Activated CD8-positive, alpha-beta T cell treated with anti-CD3 and anti-CD28 coated beads for 36 hours (primary cell): ENCODE measurements at places on chromosomes 1 and 21.
A peak's percentile ranks its signal among the peaks of the same experiment; 100 is the strongest.

DNA sequence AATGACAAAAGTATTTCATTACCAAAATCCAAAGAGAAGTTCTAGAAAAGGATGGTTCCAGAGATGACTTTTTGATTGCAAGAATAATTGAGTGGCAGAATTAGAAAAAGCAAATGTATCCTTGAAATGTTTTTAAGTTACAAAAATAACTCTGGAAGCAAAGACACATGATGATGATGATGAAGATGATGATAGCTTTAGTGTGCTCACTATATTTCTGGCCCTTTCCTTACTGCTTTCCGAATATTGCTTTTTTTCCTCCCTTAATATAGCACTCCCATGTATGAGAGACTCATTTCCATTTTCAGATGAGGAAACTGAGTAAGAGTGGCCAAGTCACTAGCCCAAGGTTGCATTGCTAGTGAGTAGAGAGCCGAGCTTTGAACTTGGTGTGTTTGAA is 54.7 kb downstream of the CACHD1 start:
- DNase-seq = no peak

GRCh38 chr1:229004066-229004833 is 266.7 kb upstream of the RAB4A start:
- DNase-seq = no peak

DNA sequence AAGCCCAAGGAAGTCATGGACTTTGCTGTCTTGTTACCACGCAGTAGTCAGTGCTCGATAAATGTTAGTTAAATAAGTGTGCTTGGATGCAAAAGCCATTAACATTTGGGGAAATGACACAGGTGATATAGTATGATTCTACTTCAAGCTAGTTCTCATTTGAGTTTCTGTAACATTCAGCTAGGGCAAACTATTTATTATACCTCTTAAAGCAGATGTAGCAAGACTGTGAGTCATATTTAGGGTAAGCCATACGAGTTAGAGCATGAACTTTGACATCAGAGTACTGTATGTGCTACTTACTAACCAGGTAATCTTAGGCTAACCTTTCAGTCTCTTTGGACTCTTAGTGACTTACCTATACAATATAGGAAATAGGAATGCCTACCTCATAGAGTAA is 21.0 kb downstream of the CLCA4 start:
- DNase-seq = no peak

GRCh38 chr1:246698466-246699094 is 25.6 kb upstream of the SCCPDH start:
- no peak for DNase-seq

DNA sequence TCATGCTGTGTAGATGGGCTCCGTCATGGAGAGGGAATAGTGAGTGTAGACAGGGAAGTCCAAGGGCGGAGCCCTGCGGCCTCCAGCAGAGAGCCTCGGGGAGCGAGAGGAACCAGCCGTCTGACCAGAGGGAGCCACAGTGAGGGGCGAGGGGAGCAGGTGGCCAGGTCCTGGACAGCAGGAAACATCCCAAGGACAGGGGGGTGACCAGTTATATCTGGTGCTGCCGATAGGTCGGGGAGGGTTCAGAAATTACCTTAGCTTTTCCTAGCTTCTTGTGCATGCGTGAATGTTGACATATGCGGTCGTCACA is 46.5 kb downstream of the TRAPPC10 start:
- DNase-seq = no peak

DNA sequence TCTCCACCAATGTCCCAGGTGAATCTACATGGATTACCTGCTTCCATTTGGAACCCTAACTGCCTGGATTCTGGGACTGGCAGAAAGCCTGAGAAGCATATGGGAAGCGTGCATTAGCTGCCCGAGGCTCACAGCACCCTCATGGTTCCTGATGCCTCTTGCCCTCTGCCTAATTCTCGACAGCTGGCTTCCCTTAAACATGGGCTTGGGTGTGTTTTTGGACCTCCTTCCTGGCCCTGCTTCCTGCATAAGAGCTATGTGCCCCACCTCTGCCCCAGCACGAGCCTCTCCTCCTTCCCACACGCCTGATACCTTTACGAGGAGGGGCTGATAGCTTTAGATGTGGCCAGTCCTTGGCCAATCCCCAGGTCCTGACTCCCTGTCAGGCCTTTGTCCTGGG is 152.4 kb upstream of the HMGB4 start:
- DNase-seq = no peak

GRCh38 chr1:6357243-6357936 is 36.2 kb downstream of the ACOT7 start:
- no peak for DNase-seq

GRCh38 chr1:84350550-84350949 is 47.7 kb upstream of the DNASE2B start:
- DNase-seq = no peak

DNA sequence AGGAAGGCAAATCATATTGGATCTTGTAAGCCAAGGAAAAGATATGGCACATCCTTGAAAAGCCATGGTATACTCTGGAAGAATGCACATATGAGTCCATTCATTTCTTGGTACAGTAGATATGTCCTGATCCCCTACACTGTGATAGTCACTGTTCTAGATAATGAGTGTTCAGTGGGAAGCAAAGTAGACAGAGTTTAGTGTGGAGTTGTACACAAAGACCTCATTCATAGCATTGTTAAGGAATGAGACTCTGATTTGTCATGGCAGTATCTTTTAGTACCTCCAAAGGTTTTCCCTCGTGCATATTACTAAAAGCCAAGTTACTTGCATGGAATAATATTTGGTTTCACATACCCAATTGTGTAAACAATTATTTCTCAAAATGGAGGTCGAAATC is 204.7 kb downstream of the NFIA start:
- DNase-seq = no peak

DNA sequence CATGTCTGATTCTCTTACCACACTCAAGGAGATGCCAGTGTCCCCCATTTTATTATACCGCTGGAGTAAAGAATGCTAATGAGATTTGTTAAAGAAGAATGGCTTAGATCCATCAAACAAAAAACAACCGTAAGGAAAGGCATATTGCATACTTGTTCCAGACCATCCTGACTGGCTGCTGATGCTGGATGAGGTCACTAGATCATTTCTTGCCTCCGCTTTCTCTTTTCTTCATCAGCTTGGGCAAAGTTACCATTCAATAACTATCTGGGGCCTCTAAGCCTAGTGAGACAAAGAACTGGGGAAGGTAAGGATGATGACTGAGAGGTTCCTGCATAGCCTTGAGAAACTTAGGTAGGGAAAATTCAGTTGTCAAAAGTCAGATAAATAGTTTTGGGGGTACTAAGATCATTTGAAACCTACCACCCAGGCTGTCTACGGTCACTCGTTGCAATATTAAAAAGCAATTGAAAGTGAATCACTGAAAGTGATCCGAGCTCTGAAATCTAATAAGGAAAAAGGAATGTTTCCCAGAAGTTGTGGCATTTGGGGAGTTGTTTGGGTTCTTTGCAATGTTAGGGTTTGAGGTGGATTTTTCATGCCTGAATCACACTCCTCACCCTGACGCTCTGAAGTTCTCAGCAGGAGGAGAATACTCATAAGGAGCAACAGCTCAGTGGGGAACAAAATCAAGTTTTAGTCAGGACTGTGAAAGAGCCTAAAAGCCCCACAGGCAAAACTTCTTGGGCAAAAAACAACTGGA is 176.8 kb downstream of the HHIPL2 start:
- no peak for DNase-seq

DNA sequence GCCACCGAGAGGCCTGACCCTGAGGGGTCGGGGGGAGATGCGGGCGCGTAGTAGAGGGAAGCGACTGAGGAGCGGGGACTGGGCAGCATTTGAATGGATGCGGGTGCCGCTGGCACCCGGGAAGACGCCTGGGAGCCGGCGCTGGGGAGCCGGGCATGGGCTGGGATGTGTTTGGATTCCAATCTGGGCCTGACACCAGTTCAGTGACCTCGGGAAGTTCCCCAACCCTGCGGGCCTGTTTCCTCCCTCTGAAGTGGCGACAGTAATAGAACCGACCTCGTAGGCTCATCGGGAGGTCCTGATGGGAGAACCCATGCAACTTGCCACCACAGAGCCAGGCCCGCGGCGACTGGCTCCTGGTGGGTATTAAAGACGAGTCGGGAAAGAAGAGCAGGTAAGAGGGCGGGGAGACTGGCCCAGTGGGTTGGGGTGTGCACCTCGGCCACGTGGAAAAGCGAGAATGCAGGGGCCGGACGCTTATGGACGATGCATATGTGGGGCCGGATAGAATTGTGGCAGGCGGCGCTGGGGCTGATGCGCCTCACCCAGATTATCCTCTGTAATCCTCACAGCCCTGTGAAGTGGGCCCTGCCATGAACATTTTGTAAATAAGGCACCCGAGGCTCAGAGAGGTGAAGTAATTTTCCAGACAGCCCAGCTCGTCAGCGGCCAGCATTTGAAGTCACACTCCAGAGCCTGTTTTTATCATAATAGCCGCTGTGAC is 105.8 kb downstream of the SLC16A1 start:
- DNase-seq = no peak

GRCh38 chr1:62285440-62285839 is 33.8 kb downstream of the KANK4 start:
- DNase-seq = no peak

DNA sequence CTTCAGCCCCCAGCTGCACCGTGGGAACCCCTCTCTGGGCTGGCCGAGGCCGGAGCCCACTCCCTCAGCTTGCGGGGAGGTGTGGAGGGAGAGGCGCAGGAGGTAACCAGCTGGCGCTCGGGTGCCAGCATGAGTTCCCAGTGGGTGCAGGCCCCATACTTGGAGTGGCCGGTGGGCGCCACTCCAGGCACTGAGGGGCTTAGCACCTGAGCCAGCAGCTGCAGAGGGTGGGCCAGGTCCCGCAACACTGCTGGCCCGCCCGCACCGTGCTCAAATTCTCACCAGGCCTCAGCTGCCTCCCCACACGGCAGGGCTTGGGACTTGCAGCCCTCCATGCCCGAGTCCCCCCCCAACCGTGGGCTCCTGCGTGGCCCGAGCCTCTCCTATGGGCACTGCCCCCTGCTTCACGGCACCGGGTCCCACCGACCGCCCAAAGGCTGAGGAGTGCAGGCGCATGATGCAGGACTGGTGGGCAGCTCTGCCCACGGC is 47.2 kb downstream of the LRRC53 start:
- no peak for DNase-seq

DNA sequence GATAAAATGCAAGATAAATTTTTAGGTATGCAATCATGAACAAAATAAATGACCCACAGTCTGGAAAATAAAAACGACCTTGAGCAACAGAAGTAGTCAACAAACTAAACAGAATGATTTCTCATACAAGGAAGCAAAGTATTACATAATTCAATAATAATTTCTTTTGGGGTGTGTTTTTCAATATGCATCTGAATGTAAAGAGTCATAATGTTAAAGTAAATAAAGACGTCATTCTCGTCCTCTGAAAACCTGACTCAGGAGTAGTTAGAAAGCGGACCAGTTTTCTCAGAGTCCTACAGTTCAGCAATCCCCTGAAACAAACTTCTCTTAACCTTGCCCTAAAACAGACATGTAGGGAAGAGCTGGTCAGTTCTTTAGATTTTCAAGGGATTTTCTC is 18.6 kb downstream of the CDC42BPA start:
- DNase-seq = no peak

DNA sequence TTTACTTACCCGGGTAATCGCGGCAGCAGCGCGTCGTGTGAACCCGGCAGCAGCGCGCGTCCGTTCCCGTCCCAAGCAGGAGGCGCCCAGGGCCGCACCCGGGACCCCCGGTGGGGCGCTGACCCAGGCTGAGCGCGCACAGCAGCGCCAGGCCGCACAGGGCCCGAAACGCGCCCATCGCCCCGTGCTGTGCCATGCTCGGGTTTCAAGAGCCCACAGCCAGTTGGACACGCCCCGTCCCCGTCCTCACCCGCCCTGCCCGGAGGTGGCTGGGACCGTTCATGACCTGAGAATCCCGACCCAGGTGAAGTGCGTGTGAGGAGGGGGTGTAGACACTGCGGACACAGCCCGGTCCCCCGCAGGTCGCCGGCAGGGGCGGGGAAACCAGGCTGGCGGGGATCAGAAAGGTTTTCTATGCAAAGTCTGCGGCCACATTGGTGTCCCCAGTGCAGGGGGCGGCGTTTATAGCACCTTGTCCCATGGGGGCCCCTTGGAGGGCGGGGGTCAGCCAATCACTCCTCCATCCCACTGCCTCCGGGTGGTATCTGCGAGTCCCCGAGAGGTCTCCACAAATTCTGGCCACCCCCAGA is at the start of gene TNFRSF18:
Gene TNFRSF18 (minus strand): TSS at position 217 of the 590 bp plus-strand sequence. CDS start 21 bp downstream, at position 196.
- peak; percentile 70 for DNase-seq

DNA sequence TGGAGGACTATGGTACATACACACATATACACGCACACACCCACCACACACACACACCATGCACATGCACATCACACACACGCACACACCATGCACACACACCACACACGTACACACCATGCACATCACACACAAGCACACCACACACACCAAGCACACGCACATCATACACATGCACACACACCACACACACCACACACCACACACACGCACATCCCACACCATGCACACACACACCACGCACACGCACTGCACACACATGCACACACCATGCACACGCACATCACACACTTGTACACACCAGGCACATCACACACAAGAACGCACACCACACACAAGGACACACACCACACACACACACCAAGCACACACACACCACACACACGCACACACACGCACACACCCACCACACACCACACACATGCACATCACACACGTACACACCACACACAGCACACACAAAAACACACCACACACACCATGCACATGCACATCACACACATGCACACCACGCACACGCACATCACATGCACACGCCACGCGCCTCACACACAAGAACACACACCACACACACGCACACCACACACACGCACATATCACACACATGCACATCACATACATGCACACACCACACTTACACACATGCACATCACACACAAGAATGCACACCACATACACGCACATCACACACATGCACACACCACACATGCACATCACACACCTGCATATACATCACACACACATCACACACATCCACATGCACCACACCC is 9.2 kb downstream of the PDE9A start:
- DNase-seq = no peak

DNA sequence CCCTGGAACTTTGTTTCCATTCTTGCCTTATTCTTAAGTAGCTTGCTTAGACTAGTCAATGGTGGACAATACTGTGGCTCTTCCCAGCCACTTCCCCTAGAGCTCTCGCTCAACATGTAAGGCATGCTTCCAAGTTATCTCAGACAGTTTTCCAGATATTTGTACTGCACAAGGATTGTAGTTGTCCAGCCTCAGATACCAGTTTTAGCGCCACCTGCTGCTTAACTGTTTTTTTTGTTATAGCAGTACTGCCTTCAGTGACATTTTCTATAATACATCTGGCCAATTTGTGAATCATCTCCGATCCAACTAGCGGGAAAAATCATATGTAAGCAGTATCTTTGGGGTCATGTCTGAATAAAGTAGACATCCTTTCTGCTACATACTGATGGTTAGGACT is 346.7 kb upstream of the ADGRL4 start:
- DNase-seq = peak; percentile 2
